ENCODE measurements at places on chromosomes 1 and 21. TPM values are rescaled to one million over a fixed set of nuclear protein-coding genes. Genes with fewer than 3 reads are reported as not detected.

DNA sequence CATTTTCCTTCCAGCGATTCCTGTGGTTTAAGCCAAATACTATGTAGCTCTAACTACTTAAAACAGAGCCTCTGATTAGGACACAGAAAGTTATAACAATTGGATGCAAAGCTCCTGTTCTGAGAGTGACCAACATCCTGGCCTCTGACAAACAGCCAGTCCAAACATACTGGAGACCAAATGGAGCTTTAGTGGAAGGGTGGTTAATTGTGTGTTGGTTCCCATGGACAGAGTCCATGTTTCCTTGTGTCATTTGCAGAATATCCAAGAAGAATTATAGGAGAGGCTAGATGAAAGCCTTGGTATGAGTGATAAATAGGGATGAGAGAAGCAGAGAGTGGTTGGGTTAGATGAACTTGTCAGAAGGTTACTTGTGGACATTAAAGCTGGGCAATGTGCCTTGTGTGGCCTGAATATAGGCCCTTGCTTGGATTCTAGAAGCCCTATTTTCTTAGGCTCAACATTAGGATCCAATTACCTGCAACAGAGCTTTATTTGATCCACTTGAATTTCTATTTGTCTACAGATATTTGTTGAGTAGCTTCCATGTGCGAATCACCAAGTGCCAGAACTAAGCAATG is 180.5 kb upstream of the GORAB start:
- no peak overlapping the region for H3K27ac ChIP-seq
- H3K36me3 ChIP-seq: no peaks in the 10 kb centered on the region
- no peak for DNase-seq
- H3K27me3 ChIP-seq: no peaks in the 10 kb centered on the region
- peaks cover 13% of the 10 kb centered on the region for H3K4me1 ChIP-seq

The IGFN1 gene
- 0.38 TPM for total RNA-seq

The SPRR2A gene
- not detected for total RNA-seq

The TRIM67 gene
- total RNA-seq: 0.05 TPM

GRCh38 chr1:195766709-195767108 is 841.5 kb downstream of the KCNT2 start:
- DNase-seq: no peak
- H3K36me3 ChIP-seq: no peaks in the 10 kb centered on the region
- H3K27ac ChIP-seq: no peak overlapping the region
- H3K4me1 ChIP-seq: no peaks in the 10 kb centered on the region

DNA sequence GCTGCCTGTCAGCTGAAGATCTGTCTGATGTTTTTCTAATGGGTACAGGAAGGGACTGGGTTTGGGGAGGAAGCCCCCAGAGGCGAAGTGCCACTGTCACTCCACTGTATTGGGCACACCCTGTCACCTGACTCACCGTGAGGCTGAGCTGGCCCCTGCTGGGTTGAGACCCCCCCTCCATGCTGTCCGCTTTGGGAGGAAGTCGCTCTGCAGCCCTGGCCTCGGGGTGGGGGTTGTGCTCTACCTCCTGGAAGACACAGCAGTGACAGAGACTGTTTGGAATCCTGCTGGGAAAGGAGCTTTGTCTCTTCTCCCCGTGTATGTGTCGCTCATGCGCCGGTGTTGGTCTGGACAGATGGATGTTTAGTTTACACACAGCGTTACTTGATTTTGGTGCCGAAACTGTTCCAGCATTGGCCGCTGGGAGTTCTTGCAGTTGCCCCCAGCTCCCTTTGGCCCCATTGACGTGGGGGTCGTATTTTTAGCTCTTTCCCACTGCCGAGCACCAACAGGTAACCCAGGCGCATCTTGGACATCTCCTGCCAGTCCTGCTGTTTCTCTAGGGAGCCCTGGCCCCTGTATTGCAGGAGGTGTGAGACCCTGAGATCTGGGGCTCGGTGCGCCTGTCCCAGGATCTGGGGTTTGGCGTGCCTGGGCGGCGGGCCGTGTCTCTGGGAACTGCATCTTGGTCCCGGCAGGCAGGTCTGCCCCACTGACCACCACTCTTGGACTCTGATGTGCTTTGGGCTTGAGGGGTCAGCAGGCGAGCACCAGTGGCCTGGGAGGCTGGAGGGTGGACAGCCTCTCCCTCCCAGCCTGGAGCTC is 30.3 kb downstream of the SLX9 start:
- peaks cover 2% of the 10 kb centered on the region for H3K36me3 ChIP-seq
- DNase-seq: no peak
- H3K27ac ChIP-seq: no peak overlapping the region

- no peak for DNase-seq
- H3K4me3 ChIP-seq: no peak overlapping the region
- H3K36me3 ChIP-seq: no peaks in the 10 kb centered on the region
- peaks cover 31% of the 10 kb centered on the region for H3K4me1 ChIP-seq
Observed at GRCh38 chr1:198179556-198179981, 22.8 kb downstream of the NEK7 start.

- DNase-seq: no peak
- peaks cover 3% of the 10 kb centered on the region for H3K4me1 ChIP-seq
Observed at GRCh38 chr1:218112862-218113261, 172.2 kb upstream of the RRP15 start.

The EXO1 gene
- total RNA-seq: 16.2 TPM

DNA sequence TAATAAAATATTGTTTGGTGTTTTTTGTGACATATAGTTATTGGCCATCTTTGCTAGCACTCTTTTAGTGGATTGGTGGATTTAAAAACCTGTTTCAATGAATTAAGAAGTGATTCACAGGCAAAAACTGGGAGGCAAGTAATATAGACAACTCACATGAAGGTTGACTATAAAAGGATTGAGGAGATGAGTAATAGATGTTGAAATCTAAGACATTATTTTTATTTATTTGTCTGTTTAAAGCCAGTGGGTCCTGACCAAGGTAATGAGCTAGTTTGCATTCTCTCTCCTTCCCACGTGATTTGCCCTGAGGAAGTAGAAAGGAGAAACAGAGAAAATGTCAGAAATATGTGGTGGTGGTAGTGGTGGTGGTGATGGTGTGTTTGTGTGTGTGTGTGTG is 351.5 kb upstream of the ZP4 start:
- no peaks in the 10 kb centered on the region for H3K36me3 ChIP-seq
- no peak for DNase-seq
- H3K4me3 ChIP-seq: no peak overlapping the region
- no peak overlapping the region for H3K27ac ChIP-seq
- no peaks in the 10 kb centered on the region for H3K4me1 ChIP-seq

The RASSF5 gene
- 7.0 TPM for total RNA-seq

DNA sequence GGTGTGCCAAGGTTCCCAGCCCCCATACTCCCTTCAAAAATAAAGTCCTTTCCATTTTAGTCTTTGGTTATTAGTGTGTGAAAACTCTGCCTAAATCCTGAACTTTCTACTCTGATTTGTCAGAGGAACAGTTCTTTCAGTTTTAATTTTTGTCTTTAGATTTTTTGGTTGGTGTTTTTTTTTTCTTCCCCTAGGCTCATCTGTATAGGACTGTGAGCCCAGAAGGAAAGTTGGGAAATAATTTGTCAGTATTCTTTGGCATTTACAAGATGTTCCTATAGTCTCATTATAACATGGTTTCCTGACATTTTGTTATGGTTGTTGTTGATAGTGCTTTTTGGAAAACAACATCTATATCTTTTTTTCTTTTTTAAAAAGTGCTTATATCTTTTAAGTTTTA is 38.0 kb downstream of the LAMC1 start:
- H3K27ac ChIP-seq: no peak overlapping the region

DNA sequence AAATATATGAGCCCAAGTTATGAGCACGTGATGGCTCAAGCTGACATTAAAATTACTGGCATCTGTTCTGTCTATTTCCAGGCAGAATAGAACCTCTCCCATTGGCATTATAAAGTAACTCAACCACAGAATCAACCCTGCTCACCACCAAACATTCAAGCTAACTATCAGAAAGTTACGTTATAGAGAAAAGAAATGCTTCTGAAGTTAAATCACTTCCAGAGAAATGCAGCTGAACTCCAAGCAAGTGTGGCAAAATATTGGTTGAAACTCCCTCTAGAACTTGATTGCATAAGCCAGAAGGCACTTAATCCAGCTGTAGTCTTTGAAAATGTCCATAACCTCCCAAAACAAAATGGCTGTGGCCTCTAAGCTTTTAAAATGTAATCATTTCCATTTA is 36.2 kb upstream of the UBE2U start:
- no peaks in the 10 kb centered on the region for H3K27me3 ChIP-seq
- no peak overlapping the region for H3K4me3 ChIP-seq
- peaks cover 65% of the 10 kb centered on the region for H3K36me3 ChIP-seq
- H3K4me1 ChIP-seq: peaks cover 7% of the 10 kb centered on the region
- DNase-seq: no peak

- H3K36me3 ChIP-seq: no peaks in the 10 kb centered on the region
- H3K4me1 ChIP-seq: no peaks in the 10 kb centered on the region
- no peak overlapping the region for H3K27ac ChIP-seq
- peaks cover 4% of the 10 kb centered on the region for H3K27me3 ChIP-seq
- H3K4me3 ChIP-seq: no peak overlapping the region
Observed at GRCh38 chr1:61556631-61557030, 168.3 kb downstream of the TM2D1 start.

GRCh38 chr1:171644805-171645483 is 7.5 kb downstream of the MYOC start:
- peaks cover 4% of the 10 kb centered on the region for H3K4me1 ChIP-seq
- peaks cover 3% of the 10 kb centered on the region for H3K27me3 ChIP-seq
- no peaks in the 10 kb centered on the region for H3K36me3 ChIP-seq
- H3K27ac ChIP-seq: no peak overlapping the region

DNA sequence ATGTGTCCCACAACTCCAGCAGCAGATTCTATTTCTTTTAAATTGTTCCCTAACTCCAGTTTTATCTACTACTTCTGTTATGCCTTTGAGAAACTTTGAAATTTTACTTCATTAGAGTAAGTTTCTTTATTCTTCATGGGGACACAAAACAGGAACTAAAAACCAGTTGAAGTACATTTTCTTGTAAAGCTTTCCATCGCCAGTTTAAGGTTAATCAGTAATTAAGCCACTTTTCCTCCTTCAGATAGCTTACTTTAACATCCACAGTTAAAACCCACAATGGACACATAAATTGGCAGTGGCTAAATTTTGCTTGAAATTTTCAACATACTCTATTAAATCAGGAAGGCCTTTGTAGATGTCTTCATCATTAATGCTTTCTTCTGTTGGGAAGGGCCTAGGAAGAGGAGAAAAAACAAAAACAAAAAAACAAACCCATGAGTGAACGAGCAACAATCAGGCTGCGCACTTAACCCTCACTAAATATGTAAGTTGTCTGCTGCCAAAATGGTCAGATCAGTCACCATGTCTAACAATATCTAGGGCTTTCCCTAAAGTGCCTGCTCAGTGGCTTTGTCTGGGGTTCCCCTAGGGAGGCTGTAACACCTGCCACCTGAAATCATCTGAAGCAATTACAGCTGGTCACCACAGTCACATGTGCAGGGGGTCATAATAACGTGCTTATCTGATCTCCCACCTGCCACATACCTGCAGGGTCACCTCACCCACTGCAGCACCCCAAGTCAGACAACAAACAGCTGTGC is 187.9 kb downstream of the VAV3 start:
- DNase-seq: no peak
- no peaks in the 10 kb centered on the region for H3K27me3 ChIP-seq
- peak overlapping the region; percentile 6 for H3K27ac ChIP-seq

DNA sequence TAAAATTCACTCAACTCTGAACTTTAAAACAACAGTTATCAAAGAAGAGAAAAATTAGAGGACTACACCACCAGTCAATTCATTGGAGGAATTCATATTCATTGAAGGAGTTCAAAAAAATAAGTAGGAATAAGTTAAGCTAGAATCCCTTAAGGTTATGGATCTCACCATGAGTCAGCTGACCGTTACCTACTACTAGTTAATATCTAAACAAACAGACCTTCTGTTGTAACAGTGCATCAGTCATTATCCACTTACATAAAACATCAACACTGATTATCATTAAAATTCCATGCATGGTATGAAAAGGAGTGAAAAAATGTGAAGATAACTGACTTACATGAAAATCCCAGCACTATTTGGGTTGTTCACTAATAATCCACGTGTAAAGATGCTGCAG is 44.9 kb downstream of the FOXJ3 start:
- H3K27ac ChIP-seq: no peak overlapping the region
- H3K4me1 ChIP-seq: peaks cover 2% of the 10 kb centered on the region
- peaks cover 14% of the 10 kb centered on the region for H3K36me3 ChIP-seq
- no peaks in the 10 kb centered on the region for H3K27me3 ChIP-seq
- no peak overlapping the region for H3K4me3 ChIP-seq

DNA sequence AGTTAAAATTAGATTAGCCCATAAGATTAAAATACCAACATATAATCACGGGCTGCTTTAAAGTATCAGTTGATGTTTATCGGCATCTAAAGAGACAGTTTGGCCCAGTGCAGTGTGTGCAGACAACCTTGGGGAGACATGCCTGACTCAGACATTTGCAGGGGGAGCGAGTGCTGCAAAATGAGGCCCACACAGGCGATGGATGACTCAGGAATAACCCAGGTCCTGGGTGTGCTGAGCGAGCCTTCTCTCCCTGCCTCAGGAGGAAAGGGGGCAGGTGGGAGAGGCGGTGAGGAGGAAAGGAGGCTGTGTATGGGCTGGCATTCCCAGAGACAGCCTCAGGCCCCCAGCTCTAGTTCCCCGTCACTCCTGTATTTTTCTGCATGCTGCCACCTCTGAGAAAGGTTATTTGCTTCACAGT is 9.0 kb downstream of the SLC9A1 start:
- no peak for DNase-seq
- peak overlapping the region; percentile 59 for H3K27ac ChIP-seq
- no peak overlapping the region for H3K4me3 ChIP-seq
- no peaks in the 10 kb centered on the region for H3K36me3 ChIP-seq
- H3K27me3 ChIP-seq: no peaks in the 10 kb centered on the region

The OR2T29 gene
- not detected for total RNA-seq

The LMO4 gene
- 74.5 TPM for total RNA-seq

GRCh38 chr1:20063861-20064292 is 6.1 kb upstream of the PLA2G5 start:
- H3K4me1 ChIP-seq: no peaks in the 10 kb centered on the region
- H3K36me3 ChIP-seq: no peaks in the 10 kb centered on the region
- H3K4me3 ChIP-seq: no peak overlapping the region
- DNase-seq: no peak
- no peak overlapping the region for H3K27ac ChIP-seq
